ENCODE measurements at places on chromosomes 3 and 15.

DNA sequence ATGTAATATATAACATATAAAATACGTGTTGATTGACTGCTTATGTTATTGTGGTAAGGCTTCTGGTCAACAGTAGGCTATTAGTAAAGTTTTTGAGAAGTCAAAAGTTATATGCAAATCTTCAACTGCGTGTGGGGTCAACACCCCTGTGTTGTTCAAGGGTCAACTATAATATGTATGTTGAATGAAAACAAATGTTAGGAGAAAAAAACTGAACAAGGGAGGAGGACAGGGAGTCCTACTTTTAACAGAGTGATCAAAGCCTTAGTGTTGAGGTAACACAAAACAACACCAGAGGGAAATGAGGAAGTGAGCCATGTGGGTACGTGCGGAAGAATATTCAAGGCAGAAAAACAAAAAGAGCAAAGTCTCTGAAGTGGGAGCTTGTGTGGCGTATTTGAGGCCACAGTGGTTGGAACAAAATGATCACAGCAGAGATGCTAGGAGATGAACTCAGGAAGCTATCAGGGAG, 62.5 kb downstream of the SFMBT1 start:
- DNase-seq = no peak

GRCh38 chr3:132753946-132754345, 31.7 kb upstream of the NPHP3 start:
- no peak for DNase-seq

DNA sequence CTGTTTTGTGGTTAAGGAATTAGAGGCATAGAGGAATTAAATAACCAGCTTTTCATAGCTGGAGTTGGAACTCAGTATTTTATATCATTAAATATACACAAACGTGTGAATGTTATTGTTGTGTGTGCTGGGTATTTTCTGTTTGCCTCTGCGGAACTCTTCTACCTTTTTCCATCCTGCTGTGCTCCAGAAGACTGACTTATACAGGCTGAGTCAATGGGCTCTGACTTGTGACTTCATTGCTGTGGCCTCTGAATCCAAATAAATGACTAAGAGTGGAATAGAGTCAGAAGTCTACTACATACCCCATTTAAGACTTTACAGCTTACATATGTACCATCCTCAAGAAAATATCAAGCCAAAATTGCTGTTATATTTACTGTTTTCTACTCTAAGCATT, 17.6 kb downstream of the ARIH1 start:
- no peak for DNase-seq

GRCh38 chr3:196555295-196555694, 13.1 kb downstream of the WDR53 start:
- no peak for DNase-seq

GRCh38 chr15:31108836-31109235, 7.3 kb upstream of the TRPM1 start:
- DNase-seq = no peak

DNA sequence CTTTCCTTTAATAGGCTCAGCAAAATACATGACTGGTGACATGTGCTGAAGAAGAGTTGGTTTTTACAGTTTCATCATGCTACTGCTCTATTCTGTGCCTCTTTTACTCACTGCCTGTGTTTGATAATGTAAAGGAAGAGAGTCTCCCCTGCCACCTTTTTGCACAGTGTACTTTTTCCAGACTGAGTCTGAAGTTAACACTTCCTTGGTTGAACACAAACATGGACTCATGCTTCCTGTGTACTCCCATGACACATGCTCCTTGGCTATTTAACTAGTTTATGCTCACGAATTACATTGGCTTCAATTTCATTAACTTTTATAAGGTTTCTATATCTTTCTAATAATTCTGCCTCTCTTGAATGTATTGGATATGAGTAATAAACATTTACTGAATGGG, 396.1 kb downstream of the VGLL3 start:
- no peak for DNase-seq

GRCh38 chr3:105746231-105746996, 122.4 kb downstream of the CBLB start:
- no peak for DNase-seq

DNA sequence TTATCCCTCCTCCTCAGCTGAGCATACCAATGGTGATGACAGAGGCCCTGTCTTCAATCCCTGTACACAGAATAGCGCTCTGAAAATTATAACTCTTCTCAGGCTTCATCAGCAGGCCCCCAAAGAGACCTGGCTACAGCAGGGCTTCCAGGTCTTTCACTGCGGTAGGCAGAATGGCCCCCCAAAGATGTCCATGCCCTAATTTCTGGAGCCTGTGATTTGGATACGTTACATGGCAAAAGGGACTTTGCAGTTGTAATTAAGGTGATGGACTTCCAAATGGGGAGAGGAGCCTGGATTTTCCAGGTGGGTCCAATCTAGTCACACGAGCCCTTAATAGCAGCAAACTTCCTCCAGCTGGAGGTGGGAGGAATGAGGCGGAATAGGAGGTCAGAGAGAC, 221.8 kb upstream of the CTDSPL start:
- no peak for DNase-seq

DNA sequence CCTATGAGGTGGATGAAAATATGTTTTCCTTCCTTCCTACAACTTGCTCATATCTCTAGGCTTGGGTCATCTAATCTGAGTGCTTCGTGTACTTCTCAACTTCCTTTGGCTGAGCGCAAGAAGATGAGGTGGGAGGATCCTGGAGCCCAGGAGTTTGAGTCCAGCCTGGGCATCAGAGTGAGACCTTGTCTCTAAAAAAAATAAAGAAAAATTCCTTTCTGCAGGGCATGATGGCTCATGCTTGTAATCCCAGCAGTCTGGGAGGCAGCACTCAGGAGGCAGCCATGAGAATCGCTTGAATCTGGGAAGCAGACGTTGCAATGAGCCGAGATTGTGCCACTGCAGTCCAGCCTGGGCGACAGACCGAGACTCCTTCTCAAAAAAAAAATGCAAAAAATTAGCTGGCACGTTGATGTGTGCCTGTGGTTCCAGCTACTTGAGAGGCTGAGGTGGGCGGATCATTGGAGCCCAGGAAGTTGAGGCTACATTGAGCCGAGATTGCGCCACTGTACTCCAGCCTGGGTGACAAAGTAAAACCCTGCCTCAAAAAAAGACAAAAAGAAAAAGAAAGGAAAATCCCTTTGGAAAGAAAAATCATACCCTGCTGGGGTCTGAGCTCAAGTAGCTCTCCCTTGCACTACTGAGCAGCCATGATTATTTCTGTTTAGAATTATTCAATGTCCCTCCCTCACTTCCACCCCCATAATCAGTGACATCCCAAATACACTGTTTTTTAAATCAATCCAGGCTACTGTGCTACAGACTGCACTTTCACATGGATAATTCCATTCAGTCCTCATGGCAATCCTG, 28.0 kb upstream of the RAB11A start:
- DNase-seq = no peak

DNA sequence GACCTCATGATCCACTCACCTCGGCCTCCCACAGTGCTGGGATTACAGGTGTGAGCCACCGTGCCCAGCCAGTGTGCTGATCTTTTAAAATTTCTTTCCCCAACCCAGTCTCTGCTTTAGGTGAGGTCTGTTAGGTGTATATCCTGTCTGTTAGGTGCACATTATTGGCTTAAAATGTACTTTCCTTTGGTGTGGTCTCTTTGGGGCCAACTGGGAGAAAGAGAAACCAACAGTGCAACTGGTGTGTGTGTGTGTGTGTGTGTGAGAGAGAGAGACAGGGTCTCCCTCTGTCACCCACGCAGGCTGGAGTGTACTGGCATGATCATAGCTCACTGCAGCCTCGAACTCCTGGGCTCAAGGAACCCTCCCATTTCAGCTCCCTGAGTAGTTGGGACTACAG, 50.3 kb upstream of the GNB5 start:
- no peak for DNase-seq

DNA sequence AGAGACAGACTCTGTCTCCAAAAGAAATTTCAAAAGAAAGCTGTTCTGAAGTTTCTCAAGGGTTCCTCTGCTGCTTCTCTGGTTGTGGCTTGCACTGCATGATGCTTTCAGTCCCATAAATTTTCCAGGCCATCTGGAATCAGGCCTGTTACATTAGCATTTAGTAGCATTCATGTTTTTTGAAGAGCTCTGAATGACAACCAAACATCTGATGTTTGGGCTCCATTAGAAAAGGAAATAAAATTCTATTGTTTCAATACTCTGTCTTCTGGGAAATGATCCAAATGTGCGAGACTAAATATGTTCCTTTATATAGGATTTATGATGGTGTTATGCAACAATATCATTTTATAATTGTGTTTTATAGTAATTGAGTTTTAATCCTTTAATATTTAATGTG, 455.8 kb downstream of the GABRG3 start:
- DNase-seq = no peak

DNA sequence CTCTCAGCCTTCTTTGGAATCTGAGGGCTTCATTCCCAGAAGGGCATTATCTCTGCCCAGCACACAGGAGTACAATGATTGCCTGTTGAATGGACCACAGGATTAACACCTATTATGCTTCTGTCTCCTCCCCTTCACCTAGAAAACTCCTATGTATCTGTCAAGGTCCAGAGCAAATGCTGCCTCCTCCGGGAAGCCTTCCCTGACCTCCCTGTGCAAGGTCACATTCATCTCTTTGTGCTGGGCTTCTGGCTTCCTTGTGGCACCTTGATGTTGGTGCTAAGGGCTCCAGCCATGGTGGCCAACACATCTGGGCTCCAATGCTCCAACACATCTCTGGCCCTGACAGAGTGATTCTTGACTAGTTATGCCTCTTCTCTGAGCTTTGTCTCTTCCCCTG, 49.9 kb upstream of the ATP2B2 start:
- DNase-seq = no peak

- DNase-seq = no peak
These were observed 50.0 kb upstream of the TSC22D2 start for GRCh38 chr3:150357923-150358607.

- no peak for DNase-seq
These were observed 226.8 kb downstream of the PLCL2 start for GRCh38 chr3:17111586-17111985.

DNA sequence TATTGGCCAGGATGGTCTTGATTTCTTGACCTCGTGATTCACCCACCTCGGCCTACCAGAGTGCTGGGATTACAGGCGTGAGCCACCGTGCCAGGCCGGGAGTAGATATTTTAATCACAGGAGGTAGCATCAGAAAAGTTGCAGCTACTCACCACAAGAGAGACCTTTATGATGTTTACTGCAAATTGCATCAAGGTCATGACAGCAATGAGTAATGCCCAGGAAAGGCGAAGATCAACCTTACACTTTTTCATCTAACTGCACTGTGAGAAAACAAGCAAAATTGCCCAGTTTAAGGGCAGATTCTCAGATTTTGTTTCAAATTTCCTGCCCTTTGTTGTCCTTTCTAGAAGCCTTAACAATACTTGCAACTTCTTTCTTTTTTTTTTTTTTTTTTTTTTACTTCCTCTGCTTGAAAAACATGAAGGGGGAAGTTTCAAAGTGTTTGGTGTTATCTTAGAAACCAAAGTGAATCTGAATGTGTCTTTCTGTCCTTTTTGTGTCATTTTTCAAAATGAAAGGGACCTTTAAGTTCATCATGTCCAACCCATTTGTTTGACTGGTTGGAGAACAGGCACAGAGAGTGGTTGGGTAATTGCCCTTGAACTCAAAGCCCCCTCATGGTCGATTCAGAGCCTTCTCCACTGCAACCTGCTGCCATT, 25.0 kb downstream of the TGFBR2 start:
- no peak for DNase-seq

DNA sequence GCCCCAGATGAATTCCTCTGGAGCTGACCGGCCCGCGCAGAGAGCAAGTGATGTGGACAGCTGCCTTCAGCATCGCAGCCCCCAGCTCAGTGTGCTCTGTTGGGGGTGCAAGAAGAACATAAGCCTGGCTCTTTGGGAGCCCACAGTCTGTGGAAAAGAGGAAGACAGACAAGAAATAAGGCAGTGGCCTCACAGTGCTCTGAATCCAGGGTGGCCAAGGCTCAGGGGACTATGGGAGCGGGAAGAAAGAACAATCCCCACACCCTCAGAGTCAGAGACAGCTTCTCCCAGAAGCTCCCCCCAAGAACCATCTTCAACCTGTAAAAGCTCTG, 277 bp upstream of the HDDC3 start:
- DNase-seq = no peak

- DNase-seq = no peak
These were observed 49.0 kb upstream of the DUT start for GRCh38 chr15:48282216-48282615.

DNA sequence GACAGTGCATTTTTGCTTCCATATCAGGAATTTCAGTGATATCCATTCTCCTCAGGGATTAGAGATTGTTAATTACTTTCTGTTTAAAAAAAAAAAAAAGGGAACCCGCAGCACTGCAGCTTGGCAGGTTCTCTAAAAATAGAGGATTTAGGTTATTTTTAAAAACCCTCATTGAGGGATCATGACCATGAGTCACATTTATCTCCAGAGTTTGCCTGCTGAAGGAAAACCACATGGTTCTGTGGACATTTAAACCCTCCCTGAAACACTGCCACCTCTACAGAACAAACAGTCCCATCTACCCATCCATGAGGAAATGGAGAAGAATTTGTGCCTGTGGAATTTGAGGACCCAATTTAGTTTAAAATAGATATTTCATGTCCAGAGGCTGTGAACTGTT, 66.2 kb upstream of the UBE2E1 start:
- no peak for DNase-seq

- DNase-seq = no peak
These were observed 16.0 kb upstream of the ATOSA start for GRCh38 chr15:52695154-52695553.

- DNase-seq = no peak
These were observed 38.2 kb downstream of the TGFBR2 start for GRCh38 chr3:30644615-30645014.

DNA sequence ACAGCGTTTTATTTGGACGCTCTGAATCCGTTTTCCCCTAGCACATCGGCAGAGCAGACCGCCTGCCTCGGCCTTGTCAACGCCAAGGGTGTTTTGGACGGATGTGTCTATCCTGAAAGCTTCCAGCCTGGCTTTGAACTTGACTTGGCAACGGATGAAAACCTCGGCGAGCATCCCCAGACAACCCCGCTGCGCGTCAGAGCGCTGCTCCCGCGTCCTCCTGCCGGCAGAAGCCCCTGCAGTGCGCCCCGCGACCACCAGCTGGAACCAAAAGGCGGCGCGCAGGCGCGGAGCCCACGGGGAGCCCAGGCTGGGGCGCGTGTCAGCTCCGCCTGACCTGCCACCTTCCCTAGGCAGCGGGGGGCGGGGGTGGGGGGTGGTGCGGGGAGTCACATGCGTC, 26.2 kb upstream of the ARL8B start:
- no peak for DNase-seq

DNA sequence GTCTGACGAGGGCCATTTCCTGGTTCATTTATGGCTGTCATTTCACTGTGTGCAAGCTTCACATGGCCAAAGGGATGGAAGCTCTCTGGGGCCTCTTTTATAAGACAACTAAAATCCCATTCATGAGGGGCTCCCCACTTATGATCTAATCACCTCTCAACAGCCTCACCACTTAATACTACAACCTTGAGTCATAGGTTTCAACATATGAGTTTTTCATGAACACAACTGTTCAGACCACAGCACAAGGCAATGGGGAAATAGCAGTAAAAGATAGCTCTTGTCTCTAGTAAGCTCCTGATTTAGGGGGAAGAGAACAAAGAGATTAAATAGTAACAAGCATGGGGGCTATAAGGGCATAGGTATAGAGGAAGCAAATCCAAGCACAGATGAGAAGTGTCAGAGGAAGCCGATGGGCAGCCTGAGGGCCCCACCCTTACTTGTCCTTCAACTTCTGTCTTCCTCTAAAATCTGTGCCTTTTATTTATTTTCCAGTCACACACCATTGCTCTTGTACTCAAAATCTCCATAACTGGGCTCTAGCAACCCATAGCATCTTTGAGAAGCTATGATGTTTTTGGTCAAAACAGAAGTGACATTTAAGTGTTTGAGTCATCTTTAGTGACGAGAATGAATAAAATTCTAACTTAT, 329.1 kb downstream of the UNC13C start:
- no peak for DNase-seq

GRCh38 chr3:65573548-65574116, 465.1 kb downstream of the MAGI1 start:
- DNase-seq = no peak

All from cortex of kidney (tissue), 1 donor.